Activated effector memory CD4-positive, alpha-beta T cell treated with anti-CD3 and anti-CD28 coated beads, Interleukin-2, amount 50 U/mL, for 16 hours (primary cell): ENCODE measurements at places on chromosomes 3 and 15.
A peak's percentile ranks its signal among the peaks of the same experiment; 100 is the strongest.

- DNase-seq: no peak
These were observed 12.4 kb downstream of the CACNA2D2 start for GRCh38 chr3:50491023-50491422.

- DNase-seq: no peak
These were observed 2.8 kb downstream of the ACTL6A start for GRCh38 chr3:179565496-179565895.

- no peak for DNase-seq
These were observed 20.7 kb downstream of the POPDC2 start for GRCh38 chr3:119639494-119640350.

DNA sequence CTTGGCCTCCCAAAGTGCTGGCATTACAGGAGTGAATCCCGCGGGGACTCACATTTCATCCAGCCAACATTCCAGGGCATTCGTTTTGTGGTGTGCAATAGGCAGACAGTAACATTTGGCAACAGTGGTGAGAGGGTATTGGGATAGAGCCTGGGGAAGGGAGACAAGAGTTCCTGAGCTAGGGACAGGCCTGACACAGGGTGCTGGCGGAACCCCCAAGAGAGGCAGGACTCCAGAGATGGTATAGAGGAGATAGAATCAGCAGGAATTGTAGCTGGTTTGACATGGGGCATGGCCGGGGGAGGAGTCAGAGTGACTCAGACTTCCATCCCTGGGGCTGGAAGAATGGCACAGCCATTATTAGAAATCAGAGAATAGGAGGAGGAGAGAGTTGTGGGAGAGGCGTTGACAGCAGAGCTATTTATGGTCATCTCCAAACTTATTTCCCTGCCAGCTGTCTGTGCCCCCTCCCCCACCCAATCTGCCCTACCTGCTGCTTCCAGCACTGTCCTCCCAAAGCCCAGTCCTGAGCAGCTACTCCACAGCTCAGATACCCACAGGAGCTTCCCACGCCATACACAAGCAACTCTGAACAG is 4.4 kb upstream of the IDH2 start:
- DNase-seq: no peak

DNA sequence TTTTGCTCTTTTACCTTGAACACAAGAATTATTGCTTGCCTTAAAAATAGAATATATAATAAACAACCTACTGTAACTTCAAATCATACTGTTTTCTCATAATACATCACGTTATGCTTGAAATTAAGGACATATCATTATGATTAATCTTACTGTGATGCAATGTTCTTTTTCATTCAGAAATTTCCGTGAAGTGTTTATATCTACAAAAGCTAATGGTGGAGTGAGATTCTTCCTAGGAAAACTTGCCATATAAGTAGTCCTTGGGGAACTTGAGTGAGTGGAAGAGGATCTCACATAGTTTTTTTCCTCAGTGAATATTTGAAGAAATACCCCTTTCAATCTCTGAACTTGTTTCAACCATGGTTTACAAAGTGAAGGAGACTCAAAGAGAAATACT is 498.7 kb upstream of the CBLB start:
- DNase-seq: no peak

DNA sequence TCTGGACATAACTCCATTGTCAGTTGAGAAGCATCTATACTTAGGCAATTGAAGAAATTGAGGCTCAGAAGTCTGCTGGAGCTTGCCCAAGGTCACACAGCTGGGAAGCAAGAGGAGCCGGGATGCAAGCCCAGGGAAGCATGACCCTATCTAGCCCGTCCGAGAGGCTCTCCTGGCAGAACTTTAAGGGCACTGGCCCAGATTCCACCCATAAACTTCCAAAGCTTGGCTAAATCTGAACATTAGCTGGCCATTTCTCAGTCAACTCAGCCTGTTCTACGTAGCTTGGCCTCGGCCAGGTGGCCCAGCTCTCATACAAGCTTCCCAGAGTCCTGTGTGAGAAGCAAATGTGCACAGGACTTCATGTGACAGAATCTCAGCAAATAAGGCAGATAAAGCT is 75.8 kb downstream of the LRIG1 start:
- DNase-seq: no peak

DNA sequence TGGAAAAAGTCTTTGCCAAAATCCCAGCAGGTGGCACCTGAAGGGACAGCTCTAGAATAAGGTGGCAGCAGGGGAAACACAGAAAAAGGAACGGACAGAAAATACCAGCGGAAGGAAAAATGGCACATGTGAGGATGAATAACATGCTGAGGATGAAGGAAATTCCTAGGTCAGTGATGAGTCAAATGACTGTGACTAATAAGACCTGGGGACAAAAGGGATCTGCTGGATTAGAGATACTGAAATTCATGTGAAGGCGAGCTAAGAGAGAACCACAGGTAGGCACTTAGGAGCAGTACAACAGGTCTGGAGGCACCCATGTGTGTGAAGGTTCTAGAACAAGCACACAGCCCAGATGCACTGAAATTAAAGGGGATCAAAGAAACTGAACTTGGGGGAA is 482.5 kb downstream of the FOXP1 start:
- no peak for DNase-seq

DNA sequence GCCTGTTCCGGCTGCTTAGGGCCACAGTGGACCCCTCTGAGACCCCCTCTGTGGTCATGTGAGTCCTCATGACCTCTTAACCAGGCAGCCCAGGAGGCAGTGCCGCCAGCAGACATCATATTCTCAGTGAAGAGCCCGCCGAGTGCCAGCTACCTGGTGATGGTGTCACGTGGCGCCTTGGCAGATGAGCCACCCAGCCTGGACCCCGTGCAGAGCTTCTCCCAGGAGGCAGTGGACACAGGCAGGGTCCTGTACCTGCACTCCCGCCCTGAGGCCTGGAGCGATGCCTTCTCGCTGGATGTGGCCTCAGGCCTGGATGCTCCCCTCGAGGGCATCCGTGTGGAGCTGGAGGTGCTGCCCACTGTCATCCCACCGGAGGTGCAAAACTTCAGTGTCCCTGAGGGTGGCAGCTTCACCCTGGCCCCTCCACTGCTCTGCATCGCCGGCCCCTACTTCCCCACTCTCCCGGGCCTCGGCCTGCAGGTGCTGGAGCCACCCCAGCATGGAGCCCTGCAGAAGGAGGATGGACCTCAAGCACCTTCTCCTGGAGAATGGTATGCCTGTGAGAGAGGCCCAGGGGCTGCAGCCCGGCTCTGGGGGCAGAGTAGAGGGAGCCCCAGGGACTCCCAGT is 176.1 kb downstream of the TBC1D2B start:
- DNase-seq: peak; percentile 54

GRCh38 chr3:127964816-127965215 is 49.8 kb downstream of the KBTBD12 start:
- no peak for DNase-seq
